RKO (cell line): ENCODE measurements at places on chromosomes 7 and 10.

DNA sequence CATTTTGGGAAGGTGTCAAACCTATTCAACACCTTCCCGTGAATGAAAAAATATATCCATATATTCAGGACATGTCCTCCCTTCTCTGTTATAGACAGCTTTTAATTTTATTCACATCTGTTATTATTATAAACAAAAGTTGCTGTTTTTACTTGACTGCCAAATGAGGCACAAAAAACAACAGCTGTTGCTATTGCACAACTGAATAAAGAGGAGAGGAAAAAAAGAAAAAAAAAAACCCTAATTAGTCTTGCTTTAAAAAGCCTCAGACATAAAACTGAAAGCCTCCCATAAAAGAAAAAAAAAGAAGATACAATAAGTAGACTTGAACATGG is 153.4 kb downstream of the BMPER start:
- no peak for DNase-seq

- DNase-seq: no peak
Observed at GRCh38 chr7:34837316-34837715, 179.3 kb downstream of the NPSR1 start.

DNA sequence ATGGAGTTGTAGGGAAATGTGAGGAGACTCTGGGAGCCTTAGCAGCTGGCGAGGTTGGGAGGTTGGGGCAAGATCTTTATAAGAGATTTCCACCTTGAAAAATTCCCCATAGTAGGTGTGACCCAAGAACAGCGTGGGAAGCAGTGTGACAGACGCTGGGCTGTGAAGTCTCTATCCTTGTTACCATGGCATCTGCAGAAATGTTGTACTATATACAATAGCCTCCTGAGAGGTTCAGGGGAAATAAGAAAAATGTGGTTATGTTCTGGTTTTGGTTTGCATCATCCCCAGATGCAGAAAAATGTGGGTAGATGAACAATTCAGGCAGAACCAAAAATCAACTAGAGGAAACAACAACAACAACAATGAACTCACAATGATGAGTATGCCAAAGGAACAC is 498.6 kb downstream of the SH2D4B start:
- no peak for DNase-seq

- no peak for DNase-seq
Observed at GRCh38 chr7:101031082-101031481, 11.2 kb downstream of the MUC17 start.

- no peak for DNase-seq
Observed at GRCh38 chr10:14062528-14063260, 268.0 kb downstream of the FRMD4A start.

- DNase-seq: no peak
Observed at GRCh38 chr7:16785846-16786245, 19.0 kb downstream of the AGR2 start.
